ENCODE measurements at places on chromosomes 16 and 17.

GRCh38 chr16:54208237-54208636, 78.3 kb downstream of the IRX3 start:
- DNase-seq: peak; percentile 39

- no peak for DNase-seq
Measured at GRCh38 chr16:84950906-84951305, 60.4 kb downstream of the ZDHHC7 start.

- no peak for DNase-seq
Measured at GRCh38 chr17:17581509-17581908, 10.0 kb downstream of the PEMT start.

- DNase-seq: peak; percentile 35
Measured at GRCh38 chr16:81481207-81481821, 36.7 kb downstream of the CMIP start.

DNA sequence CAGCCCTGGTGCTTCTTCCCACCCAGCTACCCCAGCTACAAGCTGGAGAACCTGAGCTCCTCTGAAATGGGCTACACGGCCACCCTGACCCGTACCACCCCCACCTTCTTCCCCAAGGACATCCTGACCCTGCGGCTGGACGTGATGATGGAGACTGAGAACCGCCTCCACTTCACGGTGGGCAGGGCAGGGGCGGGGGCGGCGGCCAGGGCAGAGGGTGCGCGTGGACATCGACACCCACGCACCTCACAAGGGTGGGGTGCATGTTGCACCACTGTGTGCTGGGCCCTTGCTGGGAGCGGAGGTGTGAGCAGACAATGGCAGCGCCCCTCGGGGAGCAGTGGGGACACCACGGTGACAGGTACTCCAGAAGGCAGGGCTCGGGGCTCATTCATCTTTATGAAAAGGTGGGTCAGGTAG, 3.6 kb downstream of the GAA start:
- no peak for DNase-seq

DNA sequence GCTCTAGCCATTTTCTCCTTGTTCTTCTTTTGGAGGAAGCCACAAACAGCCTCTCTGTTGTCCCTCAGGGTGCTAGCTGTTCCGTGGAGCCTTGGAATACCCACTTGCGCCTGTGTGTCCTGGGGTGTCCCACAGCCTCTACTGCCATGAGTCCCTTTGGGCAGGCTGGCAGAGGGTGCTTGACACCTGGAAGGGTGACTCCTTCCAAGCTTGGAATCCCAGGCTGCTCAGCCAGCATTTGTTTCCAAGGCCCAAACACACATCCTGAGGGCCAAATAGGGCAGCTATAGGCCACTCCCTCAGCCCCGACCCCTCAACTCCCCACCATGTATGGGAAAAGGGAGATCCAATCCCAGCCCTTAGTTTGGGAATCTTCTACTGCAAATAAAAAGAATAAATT, 14.9 kb downstream of the ZNHIT3 start:
- DNase-seq: no peak

- DNase-seq: no peak
Measured at GRCh38 chr16:8605554-8605953, 15.2 kb upstream of the TMEM114 start.

DNA sequence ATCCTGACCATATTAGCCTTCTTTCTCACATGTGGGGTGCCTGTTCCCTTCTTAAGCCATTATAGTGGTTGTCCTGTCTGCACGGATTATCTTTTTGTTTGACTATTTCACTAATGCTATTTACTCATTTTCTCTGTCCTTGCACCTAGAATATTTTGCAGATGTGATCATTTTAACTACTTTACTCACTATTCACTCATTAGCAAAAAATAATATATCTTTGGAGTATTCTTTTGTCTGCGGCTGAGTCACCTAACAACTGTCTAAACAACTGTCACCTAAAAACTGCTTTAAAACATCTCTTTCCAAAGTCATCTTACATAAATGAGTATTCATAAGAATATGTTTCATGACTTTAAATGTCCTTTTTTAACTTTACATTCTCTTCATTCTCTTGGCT, 87.4 kb downstream of the KCNJ2 start:
- no peak for DNase-seq

DNA sequence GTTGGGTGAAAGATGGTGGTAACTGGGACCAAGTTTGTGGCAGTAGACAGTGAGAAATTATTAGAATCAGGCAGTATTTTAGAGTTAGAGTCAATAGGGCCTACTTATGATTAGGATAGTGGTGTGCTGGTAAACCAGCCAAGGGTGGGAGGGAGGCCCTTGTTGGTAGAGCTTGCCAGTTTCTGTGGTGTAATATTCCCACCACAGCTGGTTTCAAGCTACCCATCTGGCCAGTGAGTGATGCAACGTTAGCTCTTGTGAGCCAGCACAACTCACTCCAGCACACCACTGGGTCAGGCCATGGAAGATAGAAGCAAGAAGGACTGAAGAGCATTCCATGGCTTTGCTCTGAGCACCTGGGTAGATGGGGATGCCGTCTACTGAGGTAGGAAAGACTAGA, 34.9 kb downstream of the GNAO1 start:
- peak; percentile 31 for DNase-seq

DNA sequence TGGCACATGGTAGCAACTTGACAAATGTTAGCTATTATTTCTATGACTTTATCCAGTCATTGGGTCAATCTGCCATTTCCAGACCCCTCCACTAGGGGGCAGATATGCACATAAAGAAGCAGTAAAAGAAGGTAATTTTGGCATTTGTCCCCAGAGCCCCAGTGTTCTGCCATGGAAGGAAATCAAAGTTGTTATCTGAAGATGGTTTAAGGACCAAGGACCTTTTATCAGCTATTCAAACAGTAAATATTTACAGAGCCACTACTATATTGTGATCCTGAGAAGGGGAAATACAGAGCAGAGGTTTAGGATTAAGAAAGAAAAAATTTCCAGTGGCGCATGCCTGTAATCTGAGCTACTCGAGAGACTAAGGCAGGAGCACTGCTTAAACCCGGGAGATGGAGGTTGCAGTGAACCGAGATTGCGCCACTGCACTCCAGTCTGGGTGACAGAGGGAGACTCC, 20.0 kb downstream of the TRAF4 start:
- peak; percentile 55 for DNase-seq

- DNase-seq: peak; percentile 71
Measured at GRCh38 chr17:50087246-50087911, 7.8 kb upstream of the PDK2 start.

DNA sequence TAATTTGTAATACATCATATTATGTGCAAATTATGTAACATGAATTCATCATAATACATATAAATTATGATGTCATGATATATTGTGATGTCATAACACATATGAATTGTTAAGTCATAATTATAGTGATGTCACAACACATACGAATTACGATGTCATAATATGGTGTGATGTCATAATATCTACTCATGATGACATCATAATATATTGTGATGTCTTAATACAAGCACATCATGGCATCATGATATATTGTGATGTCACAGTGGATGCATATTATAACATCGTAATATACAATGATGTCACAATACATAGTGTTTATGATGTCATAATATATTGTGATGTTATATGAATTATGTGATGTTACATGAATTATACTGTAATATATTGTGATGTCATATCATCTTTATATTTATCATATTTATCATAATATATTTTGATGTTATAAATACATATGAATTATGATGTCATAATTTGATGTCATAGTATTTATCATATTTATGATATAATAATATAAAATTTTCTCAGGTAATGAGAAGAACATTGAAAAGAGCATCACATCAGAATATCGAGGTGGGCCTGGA, 1793.0 kb downstream of the TP53TG3F start:
- no peak for DNase-seq

GRCh38 chr17:6701719-6702118, 11.4 kb downstream of the SLC13A5 start:
- no peak for DNase-seq

DNA sequence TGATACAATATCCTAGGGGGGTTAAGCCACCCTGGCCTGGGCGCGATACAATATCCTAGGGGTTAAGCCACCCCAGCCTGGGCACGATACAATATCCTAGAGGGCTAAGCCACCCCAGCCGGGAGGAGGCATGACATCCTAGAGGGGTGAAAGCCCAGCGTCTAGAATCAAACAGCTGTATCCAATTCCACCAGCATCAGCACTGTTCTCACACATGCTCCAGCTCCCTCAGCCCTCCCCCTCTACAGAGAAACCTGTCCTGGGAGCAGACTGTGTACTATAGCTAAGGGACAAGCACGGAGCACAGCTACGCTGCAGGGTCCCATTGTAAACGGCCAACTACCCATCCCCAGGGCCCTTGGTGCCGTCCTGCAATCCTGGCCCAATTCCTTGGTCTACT, 6.2 kb downstream of the GINS2 start:
- DNase-seq: peak; percentile 47

GRCh38 chr17:63688396-63689020, 11.4 kb downstream of the LIMD2 start:
- no peak for DNase-seq

DNA sequence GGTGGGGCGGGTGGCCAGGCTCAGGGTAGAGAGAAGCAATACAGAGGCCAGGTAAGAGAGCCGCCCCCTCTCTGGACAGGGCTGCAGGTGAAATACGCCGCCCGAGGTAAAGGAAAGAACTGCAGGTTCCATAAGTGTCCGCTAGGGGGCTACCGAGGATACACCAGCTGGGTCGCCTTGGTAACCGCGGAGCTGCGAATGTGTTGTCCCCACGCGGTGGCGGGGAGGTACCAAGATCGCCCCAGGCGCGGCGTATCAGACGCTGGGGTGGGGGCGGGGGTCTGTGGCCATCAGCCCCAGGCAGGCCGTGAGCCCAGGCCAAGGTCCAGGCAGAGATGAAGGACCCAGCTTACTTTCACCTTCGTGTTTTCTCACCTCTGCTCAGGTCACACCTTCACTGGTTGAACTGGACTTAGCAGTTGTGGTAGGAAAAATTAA, 18.4 kb upstream of the ZFP90 start:
- DNase-seq: peak; percentile 51

DNA sequence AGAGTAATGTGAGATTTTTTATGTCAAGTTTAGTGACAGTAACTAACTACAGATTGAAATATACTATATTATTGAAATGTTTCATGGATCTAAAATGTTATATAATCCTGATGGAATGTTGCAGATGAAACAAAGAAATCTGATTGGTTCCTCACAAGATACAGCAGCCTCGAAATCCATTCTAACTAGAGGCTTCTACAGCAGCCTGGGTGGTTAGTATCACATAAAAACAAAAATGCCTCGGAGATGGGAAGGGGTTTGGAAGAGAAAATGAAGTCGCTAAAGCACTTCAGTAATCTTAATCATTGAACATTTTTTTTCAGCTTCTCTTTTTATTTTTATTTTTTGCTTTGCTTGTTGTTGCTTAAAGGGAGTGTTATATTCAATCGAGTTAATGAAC, 75.2 kb downstream of the TANC2 start:
- DNase-seq: no peak

GRCh38 chr17:7046127-7046724, 2.3 kb upstream of the SLC16A11 start:
- DNase-seq: no peak

- no peak for DNase-seq
Measured at GRCh38 chr17:2921443-2921842, 125.2 kb downstream of the RAP1GAP2 start.

GRCh38 chr17:30084788-30085187, 31.8 kb upstream of the NSRP1 start:
- DNase-seq: no peak

- no peak for DNase-seq
Measured at GRCh38 chr17:19645734-19646201, 2.8 kb upstream of the ALDH3A2 start.

DNA sequence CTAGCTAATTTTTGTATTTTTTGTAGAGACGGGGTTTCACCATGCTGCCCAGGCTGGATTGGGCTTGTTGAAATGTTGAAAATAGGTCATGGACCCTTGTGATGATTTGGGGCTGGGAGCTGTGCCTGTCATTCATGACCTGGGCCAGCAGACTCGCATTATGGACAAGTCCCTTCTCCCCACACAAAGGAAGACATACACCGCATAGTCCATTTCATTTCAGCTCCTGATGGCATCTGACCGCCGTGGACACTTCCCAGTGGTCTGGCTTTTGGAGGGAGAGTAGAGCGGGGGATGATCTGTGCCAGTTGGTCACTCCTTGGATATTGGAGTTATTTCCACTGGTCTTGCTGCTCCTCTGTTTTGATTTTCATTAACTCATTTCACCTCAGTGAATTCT, 34.8 kb downstream of the MPRIP start:
- peak; percentile 6 for DNase-seq

GRCh38 chr17:4898351-4898750, 985 bp upstream of the C17orf107 start:
- no peak for DNase-seq

DNA sequence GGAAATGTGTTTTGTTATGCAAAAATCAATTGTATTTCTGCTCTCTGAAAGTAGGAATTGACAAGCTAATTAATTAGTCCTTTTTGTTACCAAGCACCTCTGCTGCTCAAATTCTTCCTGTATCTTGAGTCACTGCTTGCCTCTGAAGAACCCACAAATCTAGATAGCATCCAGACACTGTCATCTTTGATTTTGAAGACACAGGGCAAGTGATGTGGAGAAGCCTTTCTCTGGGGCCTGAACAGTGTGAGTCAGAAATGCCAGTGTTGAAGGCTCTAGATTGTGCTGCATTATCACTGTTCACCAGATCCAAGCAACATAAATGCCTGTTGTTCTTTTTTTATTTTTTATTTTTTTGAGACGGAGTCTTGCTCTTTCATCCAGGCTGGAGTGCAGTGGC, 10.9 kb upstream of the ST6GALNAC1 start:
- DNase-seq: no peak

DNA sequence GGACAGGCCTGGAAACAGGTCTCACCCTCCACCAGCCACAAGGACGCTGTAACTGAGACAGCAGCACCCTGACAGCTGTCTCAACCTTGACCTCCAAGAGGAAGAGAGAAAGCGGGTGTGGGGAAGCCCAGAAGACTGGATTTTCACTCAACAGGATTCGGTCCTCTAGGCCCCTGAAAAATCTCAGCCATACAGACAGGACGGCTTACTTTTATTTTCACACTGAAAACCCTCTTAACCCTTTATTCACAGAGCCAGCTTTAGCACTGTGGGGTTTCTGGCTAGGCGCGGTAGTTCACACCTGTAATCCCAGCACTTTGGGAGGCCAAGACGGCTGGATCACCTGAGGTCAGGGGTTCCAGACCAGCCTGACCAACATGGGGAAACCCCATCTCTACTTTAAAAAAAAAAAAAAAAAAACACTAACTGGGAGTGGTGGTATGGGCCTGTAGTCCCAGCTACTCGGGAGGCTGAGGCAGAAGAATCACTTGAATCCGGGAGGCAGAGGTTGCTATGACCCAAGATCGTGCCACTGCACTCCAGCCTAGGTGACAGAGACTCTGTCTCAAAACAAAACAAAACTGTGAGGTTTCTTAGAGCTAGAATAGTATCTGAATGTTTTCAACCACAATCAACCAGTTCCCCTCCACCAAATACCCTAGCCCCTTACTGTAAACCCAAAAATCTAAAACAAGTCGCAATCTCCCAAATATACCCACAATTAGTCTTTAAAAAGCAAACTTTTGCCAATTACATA, 5.3 kb downstream of the ANKRD11 start:
- peak; percentile 72 for DNase-seq

- no peak for DNase-seq
Measured at GRCh38 chr17:82703036-82703745, 4.7 kb upstream of the RAB40B start.

GRCh38 chr17:5500589-5501391, 14.4 kb downstream of the MIS12 start:
- peak; percentile 12 for DNase-seq

GRCh38 chr16:74321356-74321755, 24.7 kb downstream of the PSMD7 start:
- peak; percentile 48 for DNase-seq

GRCh38 chr16:65754820-65755691, 611.4 kb upstream of the CDH5 start:
- DNase-seq: no peak

Measured in gastrocnemius medialis (tissue), 4 donors.